ENCODE measurements at places on chromosomes 13 and 19.
A peak's percentile ranks its signal among the peaks of the same experiment; 100 is the strongest.

DNA sequence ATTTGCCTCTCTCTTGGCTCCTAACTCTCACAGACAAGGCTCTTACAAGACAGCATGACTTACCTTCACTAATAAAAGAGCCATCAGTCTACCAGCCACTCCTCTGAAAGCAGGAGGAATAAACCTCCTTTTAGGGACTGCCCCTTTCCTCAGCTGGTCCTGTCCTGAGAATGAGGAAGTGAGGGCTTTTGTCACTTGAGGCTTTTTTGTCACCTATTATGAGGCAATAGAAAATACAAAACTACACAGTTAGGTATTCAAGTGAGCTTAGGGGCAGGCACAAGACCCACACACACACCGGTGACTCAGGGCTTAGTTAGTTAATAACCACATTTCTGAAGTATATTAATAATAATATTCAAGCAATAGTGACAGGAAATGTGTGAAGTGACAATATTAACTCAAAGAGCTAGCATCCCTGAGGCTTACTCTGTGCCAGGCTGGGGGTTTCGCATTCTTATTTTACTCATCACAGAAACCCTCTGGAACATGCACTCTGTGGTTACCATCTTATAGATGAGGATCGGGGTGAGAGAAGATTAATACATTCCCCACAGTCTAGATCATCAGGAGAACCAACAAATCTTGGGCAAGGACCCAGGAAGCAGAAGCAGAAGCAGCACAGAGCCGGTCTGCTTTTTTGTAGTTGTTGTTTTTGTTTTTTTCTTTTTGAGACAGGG is 379.9 kb downstream of the LIG4 start:
- DNase-seq, result peak; percentile 79

DNA sequence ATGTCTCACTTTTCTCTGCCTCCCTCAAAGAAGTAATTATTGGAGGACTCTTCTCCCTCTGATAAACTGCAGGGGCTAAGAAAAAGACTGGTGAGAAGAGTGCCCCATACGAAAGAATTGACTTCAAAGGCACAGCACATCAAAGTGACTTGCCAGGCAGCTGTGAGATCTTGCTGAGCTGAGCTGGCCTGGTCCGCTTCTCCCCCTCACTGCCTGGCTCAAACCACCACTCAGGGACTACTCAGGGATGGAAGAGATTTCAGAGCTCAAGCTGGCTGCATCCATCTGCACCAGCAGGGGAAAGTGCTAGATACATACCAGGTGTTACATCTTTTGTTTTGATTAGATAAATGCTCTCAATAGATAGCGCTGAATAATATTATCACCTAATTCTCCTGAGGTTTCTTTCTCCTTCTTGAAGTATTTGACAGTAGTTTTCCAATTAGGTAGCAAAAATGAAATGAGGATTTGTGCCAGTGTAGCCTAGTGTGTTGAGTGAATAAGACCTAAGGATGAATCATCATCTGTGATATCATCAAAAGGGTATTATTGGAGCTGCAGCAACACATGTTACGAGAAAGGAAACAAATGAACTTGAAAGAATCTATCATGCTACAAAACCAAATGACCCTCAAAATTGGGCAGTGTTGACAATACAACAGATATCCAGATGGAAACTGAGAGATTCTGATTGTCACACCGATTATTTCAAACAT is 379.8 kb downstream of the TBC1D4 start:
- peak; percentile 35 for DNase-seq

GRCh38 chr13:114118086-114118485 is 14.3 kb downstream of the RASA3 start:
- DNase-seq, result no peak

DNA sequence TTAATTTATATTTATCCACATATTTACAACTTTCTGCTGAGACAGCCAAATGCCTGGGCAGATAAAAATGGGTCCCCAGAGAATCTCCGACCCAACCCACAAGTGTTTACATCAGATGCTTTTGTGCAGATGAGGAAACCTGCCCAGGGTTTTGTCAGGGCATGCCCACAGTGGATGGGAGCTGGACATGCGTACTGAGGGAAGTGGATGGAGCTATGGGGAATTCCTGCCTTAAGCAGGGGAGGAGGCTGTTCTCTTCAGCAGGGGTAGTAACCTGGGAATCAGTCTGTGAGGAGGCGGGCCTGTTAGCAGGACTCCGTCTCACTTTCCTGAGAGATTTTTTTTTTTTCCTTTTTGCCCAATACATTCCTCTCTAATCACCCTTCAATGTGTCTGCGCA is 122.9 kb downstream of the RFC3 start:
- peak; percentile 35 for DNase-seq

- no peak for DNase-seq
Observed at GRCh38 chr19:46728208-46728607, 11.3 kb upstream of the PRKD2 start.

- DNase-seq, result no peak
Observed at GRCh38 chr19:27780367-27781075, 1432.4 kb downstream of the UQCRFS1 start.

- DNase-seq, result peak; percentile 21
Observed at GRCh38 chr13:42312817-42313431, 41.0 kb downstream of the AKAP11 start.

GRCh38 chr13:65826657-65827056 is 1403.5 kb downstream of the PCDH9 start:
- DNase-seq, result no peak

- DNase-seq, result no peak
Observed at GRCh38 chr13:20877902-20878301, 24.6 kb downstream of the XPO4 start.

- DNase-seq, result no peak
Observed at GRCh38 chr19:49776371-49776764, 9.6 kb downstream of the AP2A1 start.

GRCh38 chr13:44854313-44855060 is 134.8 kb downstream of the NUFIP1 start:
- no peak for DNase-seq

- DNase-seq, result no peak
Observed at GRCh38 chr13:106172176-106172905, 363.1 kb downstream of the EFNB2 start.

- DNase-seq, result no peak
Observed at GRCh38 chr13:88097541-88097940, 426.4 kb downstream of the SLITRK5 start.

DNA sequence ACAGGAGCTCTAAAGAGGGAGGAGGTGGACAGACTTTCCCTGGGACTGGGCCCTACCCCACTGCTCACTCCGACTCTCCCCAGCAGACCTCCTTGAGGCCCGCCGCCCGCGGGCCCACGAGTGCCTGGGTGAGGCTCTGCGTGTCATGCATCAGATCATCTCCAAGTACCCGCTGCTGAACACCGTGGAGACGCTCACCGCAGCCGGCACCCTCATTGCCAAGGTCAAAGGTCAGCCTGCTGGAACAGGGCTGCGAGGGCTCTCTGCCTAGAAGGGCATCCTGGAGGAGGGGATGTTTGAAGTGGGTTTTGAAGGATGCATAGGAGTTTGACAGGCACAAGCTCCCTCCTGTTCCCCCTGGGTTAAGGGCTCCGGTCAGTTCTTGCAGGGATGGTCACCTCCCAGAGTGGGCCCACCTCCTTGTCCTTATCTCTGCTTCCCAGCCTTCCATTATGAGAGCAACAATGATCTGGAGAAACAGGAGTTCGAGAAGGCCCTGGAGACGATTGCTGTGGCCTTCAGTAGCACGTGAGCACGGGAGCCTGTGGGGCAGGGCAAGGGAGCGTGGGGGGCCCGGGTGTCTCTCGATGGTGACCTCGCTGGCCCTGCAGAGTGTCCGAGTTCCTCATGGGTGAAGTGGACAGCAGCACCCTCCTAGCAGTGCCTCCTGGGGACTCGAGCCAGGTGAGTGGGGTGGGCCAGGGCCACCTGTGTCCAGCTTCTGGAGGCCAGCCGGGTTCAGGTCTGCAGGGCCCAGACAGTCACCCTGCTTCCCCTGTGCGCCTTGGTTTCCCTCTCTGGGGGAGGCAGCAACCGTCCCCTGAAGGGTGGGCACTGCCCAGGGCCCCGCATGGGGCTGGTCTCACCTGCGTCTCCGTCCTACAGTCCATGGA is 6.3 kb downstream of the ARHGAP45 start:
- DNase-seq, result no peak

DNA sequence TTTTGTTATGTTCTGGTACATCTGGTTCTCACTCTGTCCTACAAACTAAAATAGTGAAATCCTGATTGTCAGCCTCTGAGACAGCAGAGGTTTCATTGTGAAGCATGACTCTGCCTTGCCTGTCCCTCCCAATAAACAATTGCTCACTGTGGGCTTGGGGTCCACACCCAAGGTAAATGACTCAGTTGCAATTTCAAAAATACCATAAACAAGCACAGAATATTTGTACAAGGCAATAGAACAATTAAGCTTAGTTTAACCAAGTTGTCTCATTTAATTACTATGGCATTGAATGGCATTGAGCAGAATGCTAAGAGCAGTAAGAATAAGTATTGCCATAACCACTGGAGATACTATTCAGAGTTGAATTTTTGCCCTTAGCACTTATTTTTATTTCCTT is 353.6 kb downstream of the SPRY2 start:
- DNase-seq, result no peak

DNA sequence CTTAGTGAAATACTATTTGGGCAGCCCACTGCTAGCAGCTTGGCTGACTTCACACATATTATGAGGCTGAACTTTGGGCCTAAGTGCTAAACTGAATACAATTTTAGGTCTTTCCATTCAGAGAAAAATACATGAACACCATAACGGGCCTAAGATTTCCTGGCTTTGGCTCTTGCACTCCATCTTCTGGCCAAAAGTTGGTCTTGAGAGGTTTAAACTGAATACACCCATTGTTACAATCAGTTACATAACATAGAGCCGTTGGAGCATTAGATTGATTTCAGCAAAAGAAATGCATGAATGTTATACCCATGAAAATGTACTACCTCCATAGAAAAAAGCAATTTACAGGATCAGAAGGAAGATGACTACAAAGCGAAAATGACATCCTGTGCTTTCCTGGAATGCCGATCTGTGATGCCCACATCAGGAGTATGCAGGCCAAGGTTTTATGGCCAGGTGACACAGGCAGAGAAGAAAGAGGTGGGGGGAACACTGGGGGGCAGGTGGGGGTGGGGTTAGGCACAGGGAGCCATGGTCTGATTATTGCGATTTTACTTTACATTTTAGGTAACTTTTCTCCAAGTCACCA is 11.1 kb upstream of the SHISA2 start:
- peak; percentile 43 for DNase-seq

GRCh38 chr13:110546926-110547325 is 14.6 kb downstream of the RAB20 start:
- peak; percentile 98 for DNase-seq

GRCh38 chr13:74325106-74325505 is 190.9 kb upstream of the KLF12 start:
- peak; percentile 57 for DNase-seq

GRCh38 chr13:72427757-72428528 is 299.5 kb downstream of the MZT1 start:
- DNase-seq, result no peak

DNA sequence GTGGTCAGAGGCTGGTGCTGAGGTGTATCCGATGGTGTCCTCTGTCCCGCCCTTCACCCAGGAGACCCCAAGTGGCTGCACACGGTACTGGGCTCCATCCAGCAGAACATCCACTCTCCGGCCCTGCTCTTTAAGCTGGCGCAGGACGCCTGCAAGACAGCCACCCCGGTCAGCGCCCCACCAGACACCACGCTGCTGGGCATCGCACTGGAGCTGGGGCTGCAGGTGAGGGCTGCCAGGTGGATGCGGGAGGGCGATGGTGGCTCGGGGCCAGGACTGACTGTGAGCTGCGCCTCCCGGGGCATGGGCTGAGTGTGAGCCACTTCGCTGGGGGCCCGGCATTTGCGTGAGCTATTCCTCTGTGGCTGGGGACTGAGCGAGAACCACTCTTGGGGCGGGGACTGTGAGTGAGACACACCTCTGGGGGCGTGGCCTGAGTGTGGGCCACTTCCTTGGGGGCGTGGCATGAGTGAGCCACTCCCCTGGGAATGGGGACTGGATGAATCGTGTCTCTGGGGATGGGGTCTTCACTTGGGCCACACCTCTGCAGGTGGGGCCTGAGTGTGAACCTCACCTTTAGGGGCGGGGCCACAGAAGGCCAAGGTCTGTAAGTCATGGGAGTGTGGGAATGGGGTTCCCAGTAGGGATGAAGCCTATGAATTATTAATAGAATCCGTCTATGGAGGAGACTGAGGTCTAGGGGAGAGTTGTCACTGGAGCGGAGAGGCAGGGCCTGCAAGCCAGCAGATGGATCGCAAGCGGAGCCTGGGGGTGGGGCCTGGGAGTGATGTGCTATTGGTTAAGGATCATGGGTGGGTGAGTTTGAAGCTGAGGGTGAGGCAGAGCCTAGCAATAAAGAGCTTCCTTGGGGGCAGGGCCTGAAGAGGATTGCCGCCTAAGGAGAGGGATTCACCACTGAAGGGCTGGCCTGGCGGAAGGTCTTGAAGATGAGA is 30.5 kb downstream of the ZSWIM4 start:
- no peak for DNase-seq

DNA sequence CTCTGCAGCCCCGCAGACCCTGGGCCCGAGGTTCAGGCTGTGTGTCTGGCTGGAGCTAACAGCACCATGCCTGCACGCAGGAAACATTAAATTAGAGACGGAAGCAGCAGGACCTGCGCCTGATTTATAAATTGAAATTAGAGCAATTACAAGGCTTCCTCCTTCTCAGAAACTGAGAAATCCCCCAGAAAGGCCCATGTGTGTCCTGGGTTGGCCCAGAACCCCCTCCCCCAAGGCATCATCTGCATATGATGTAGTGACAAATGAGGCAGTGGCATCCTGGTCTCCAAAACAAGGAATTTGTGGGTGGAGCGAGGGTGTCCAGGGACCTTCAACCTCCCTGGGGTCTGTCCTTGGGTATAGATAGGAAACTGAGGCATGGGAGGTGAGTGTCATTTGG is 27.2 kb upstream of the SEMA6B start:
- DNase-seq, result no peak

DNA sequence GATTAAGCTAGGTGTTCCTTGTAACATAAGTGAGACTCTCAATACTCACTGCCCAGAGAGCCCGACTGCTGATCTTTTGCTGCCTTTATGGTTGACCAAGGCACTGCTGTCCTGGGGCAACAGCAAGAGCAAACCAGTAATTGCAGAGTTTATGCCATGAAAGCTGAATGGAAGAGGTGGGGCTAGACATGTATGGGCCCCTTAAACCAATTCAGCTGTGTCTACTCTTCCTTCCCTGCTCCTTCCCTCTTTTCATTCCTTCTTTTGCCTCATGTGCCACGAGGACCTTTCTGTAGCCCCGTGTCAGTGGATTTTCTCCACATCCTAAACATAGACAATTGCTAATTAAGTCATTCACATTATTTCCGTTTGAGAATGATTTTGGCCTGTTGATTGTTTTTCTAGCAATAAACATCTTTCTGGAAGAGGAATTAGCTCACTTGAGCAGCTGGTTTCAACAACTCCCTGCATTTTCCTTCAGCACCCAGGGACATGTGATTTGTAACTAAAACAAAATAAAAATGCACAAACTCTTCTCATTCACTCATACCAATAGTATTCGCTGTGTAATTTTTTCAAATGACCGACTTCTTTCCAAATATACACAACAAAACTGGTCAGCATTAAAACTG is 40.5 kb downstream of the RAP2A start:
- DNase-seq, result no peak

Data from amniotic epithelial cell (primary cell).